ENCODE measurements at places on chromosomes 5 and 9.

- no peak for DNase-seq
Measured at GRCh38 chr9:9552665-9553064, 1060.1 kb downstream of the PTPRD start.

DNA sequence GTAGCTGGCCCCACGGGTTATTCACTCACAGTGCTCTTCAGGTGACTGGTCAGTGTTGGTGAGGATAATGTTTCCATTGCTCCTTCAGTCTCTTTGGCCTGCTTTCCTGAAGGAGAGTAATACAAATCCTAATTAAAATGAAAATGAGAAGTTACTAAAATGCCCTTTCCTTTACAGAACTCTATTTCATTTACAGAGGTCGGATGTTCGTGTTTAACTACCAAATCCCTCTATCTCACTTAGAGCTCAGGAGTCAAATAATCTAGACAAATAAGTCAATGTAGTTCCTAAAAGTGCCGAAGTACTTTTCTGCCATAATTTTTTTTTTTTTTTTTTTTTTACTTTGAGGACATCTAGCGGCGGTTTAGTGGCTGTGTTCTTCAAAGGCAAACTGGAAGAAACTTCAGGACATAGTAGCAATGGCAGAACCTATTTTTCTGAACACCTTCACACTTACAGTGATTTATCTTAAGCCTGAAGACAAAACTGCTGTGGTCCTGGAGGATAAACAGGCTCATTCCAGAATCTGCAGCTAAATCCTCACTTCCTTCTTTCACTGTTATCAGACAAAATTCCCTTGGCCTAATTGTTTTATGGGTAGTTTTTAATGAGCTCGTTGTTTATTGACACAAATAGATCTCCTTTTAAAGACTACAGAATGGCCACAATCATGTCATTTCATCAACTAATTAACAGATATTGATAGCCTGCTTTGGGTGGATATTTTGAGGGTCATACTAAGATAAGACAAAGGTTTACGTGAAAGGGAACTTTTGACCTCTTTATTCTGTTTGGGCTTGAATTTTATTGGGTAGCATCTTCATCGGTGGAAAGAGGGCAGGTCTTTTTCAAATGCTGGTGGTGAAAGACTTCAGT lies 207.6 kb upstream of the DMRTA1 start:
- DNase-seq = no peak

DNA sequence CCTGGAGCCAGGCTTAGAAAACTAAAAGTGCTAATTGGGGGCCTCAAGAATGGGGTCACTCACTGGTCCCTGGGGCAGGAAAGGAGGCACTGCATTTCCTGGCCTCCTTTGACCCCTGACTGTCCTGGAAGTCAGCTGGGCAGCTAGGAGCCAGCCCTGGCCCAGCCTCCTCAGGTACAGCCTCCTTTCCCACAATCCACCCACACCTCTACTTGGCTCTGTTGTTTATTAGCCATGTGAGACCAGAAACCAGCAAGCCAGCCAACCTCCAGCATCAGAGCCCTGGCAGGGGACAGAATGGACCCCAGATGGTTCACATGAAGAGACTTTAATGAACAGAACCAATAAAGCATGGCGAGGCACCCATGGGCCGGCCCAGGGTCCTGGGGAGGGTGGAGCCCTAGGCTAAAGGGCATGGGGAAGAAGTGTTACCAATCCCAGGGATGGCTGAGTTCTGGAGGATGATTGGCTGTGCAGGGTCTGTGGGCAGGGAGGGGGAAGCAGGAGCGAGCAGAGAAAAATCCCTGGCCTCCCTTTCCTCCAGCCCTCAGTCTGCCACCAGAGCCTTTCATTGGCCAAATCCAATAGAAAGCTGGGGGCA lies 55.3 kb upstream of the ANGPTL2 start:
- DNase-seq = no peak

DNA sequence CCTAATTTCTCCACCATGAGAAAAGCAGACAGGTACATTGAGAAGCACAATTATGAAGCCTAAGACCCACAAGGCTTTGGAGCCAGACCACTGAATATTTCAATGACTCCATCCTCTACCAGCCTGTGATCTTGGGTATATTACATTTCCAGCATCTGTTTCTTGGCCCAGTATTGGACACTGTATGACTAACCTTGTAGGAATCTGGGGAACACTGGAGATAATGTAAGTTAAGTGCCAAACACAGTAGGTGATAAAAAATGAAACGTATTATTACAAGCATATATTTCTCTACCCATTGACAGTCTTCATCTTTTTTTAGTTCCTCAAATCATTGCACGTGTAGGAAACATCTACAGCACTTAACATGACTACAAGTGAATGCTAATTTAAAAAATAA lies 28.6 kb upstream of the FEM1C start:
- DNase-seq = no peak

GRCh38 chr5:83800201-83800600 lies 79.5 kb upstream of the HAPLN1 start:
- DNase-seq = no peak

GRCh38 chr5:21895766-21896350 lies 957.3 kb downstream of the CDH12 start:
- no peak for DNase-seq

DNA sequence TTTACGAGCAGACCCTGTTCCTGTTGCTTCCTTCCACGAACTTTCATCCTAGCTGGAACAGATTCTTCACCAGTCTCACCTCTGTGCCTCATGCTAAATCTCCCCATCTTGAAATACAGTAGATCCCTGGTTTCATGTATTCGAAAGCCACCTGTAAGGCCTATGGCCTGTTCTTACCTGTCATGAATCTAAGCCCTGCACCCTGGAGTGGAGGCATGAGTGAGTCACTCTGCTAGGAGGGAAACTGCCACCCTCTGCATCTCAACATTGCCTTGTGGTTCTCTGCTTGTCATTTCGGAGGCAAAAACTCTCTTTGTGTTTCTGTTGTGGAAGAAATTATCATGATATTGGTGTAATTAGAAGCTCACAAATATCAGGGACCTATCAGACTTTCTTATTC lies 320.0 kb downstream of the ENC1 start:
- no peak for DNase-seq

DNA sequence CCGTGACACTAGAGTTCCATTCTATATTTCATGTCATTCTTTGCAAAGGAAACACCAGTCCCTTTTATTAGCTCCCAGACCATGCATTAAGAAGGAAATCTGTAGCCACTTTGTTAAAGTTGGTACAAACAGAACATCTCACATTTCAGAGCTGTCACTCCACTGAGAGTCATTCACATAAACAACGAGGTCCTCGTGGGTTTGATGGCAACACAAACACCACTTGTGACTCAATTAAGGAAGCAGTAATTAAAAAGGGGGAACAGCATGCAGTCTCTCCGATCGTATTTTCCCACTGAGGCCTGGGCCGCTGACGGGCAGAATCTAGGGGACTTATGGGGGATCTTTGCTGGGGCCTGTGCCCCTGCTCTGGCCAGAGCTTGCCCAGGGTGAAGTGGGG lies 94.2 kb upstream of the ZNF618 start:
- DNase-seq = no peak

- DNase-seq = no peak
Measured at GRCh38 chr9:2337627-2338026, 284.0 kb upstream of the VLDLR start.

DNA sequence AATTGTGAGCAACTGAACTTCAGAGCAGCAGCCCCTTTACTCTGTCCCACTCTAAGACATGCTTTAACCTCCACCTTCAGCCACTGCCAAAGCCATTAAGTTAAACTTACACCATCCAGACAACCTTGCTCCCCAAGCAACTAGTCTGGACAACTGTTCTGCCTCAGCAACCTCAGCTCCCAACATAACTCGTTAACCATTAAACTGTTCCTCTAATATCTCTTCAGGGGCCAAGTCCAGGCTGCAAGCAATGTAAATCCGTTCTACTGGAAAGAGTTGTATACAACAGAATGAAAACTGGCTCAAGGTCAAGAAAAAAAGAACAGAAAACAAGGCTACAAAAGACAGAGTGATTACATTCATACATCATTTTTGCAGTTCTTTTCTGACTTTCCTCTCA lies 131.7 kb upstream of the TARS1 start:
- no peak for DNase-seq

DNA sequence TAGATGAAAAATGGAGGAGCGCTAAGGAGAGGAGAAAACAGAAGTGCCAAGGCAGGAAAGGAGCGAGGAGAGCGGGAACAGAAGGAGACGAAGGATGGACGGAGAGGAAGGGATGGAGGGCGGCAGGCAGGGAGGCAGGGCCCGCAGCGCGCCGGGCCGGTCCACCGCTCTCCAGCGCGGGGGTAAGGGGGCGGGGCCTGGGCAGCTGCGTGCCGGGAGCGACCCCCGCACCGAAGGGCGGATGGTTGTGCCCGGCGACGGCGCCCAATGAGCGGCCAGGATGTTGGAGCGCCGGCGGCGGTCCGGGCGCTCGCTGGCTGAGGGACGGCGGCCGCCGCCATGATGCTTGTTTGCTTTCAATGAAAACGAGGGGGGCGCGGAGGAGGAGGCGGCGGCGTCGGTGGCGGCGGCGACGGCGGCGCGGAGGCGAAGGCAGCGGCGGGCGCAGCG lies at the start of gene CNOT6:
Gene CNOT6 (plus strand): TSS at position 320 of the 450 bp plus-strand sequence. CDS start 34,898 bp downstream, outside the sequence.
- DNase-seq = peak; percentile 92

GRCh38 chr5:31021181-31021624 lies 172.3 kb upstream of the CDH6 start:
- DNase-seq = no peak

GRCh38 chr9:111928359-111928720 lies 31.7 kb downstream of the UGCG start:
- DNase-seq = no peak

GRCh38 chr5:135344349-135344748 lies 54.7 kb downstream of the MACROH2A1 start:
- no peak for DNase-seq

DNA sequence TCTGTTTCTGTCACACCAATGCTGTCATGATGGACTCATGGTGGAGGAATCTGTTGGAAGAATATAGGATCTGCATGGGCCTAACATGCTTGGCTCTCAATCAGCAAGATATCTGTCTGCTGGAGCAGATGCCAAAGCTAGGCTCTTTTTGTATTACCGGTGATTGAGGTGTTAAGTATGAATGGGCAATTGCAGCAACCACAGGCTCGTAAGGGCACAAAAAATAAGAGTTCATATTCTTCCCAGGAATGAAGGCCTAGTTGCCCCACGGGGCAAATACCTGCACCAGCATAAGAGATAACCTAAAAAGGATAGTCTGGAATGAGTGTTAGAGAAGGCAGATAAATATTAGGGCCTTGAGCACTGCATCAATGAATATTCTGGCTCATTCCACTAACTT lies 679.5 kb upstream of the COX7C start:
- DNase-seq = no peak

GRCh38 chr5:155530046-155530445 lies 516.5 kb downstream of the KIF4B start:
- no peak for DNase-seq

DNA sequence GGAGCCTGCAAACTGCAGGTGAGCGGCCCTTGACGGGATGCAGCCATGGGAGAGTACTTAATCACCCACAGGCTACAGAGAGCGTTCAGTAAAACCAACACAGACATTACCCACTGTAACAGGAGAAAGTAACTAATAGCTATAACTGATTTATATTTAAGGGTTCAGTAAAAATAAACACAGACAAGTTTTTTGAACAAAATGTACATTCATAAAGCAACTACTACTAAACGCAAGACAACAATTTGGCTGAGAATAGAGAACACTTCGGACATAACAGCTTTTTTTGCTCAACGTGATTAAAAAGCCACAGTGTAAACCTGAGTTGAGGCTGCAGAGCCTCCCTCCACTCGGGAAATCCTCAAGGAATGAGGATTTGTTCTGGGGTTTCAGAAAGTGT lies 61.7 kb downstream of the LIFR start:
- no peak for DNase-seq

DNA sequence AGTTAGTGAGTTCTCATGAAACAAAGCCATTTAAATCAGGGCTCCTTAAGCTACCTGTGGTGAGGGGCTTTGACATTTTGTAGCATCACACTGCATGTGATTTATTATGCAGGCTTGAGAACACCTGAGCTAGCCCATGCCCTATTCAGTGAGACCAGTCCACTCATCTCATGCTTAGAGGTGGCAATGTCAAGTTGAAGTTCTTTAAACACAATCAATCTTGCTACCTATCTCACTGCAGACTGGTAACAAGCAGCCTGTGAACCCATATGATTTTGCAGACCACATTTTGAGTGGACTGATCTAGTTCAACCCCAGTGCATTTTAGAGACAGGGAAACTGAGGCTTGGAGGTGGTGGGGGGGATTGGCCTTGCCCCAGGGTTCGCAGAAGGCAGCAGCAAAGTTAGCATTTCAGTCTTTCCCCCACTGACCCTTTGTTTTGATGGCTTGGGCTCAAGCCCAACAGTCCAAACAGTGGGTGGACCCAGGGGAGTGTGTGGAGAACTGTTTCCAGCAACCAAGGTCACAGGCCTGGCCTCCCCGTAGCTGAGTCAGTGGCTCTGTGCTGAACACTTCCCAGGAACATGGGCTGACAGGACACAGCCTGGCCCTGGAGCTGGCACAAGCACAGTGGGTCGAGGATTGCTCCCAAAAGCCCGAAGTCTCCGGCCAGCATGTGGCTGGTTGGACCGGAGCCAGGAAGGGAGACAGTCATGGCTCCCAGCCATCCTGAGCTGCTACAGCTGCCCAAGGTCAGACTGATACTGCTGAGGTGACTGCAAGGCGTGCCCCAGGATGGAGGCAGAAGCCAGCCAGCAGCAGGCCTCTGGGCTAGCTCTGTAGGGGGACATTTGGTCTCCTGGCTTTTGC lies 95.3 kb downstream of the RGS3 start:
- DNase-seq = no peak

DNA sequence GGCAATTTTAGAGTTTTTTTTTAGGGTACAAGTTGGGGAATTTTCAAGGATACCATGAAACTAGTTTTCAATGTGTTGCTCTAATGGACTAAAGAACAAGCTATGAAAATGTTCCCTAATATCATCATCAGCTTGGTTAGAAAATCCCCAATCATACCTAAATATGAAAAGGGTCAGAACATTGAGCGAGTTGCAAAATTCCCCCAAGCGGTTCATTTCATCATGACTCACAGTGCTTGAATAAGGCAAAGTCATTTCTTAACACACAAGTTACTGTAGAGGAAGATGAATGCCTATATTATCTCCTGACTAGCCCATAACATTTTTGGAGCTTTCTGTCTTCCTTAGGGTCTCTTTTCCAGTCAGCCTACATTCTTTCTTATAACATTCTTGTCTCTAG lies 62.7 kb downstream of the ST8SIA4 start:
- DNase-seq = no peak

DNA sequence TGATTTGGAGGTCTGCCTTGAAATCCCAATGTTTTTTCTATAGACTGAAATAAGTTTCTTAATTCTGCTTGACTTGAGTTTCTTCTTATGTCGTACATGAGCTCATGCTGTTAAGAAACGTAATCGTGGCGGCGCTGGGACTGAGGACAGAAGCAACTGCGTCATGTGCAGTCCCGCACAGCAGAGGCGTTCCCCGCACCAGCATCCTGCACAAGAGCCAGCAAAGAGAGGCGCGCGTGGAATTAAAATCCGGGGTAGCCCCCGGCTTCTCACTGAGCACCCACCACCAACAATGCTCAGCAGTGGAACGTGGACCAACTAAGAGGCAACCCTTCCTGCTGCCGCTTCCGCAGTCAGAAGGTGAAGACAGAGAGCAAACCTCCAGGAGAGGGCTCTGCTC lies 496.2 kb upstream of the ADAMTS16 start:
- no peak for DNase-seq

GRCh38 chr5:173310861-173311785 lies 17.1 kb downstream of the STC2 start:
- DNase-seq = no peak
